Effector memory CD8-positive, alpha-beta T cell (primary cell): ENCODE measurements at places on chromosomes 7 and 10.

- no peaks in the 10 kb centered on the region for H3K27me3 ChIP-seq
- peaks cover 92% of the 10 kb centered on the region for H3K36me3 ChIP-seq
- no peak for DNase-seq
- H3K27ac ChIP-seq: peak overlapping the region; percentile 18
- peaks cover 32% of the 10 kb centered on the region for H3K4me1 ChIP-seq
- no peak overlapping the region for H3K4me3 ChIP-seq
Observed at GRCh38 chr10:22539579-22540298, 174.6 kb downstream of the PIP4K2A start.

DNA sequence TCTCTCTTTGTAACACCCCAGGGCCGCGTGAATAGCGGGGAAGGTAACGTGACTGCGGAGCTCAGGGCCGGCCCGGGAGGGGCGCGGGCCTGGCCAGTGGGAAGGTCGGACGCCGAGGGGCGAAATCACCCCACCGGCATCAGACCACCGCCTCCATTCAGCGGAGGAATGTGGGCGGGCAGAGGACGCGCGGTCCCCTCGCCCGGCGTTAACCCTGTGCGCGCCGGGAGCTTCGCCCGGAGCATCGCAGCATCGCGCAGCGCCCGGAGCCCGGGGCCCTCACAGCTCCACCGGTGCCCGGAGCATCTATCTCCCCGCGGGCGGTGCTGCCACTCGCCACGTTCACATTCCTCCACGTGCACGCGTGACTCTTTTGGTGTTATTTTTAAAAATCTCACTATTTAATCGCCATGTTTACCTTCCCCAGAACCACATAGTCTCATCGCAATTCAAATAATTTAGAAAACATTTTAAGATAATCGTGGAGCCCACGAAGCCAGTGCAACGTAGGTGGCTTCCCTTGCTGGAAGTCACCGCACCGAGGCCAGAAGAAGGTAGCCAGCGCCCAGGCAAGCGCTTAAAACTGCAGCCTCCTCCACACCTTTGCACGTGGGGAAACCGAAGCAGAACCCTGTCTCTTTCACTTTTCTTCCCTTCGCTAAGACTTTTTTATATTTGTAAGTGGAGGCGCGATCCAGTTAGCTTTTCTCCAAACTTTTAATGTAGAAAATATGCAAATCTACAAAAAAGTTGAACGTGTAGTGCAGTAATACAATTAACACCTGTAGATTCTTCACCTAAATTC is 21.8 kb downstream of the FGFBP3 start:
- peak overlapping the region; percentile 98 for H3K4me3 ChIP-seq
- H3K27ac ChIP-seq: peak overlapping the region; percentile 77
- peaks cover 11% of the 10 kb centered on the region for H3K27me3 ChIP-seq
- no peaks in the 10 kb centered on the region for H3K36me3 ChIP-seq
- H3K4me1 ChIP-seq: peaks cover 7% of the 10 kb centered on the region

- peak overlapping the region; percentile 63 for H3K4me3 ChIP-seq
- H3K27me3 ChIP-seq: no peaks in the 10 kb centered on the region
- H3K4me1 ChIP-seq: peaks cover 7% of the 10 kb centered on the region
- no peak overlapping the region for H3K27ac ChIP-seq
- DNase-seq: no peak
- no peaks in the 10 kb centered on the region for H3K36me3 ChIP-seq
Observed at GRCh38 chr10:47207894-47208469, 92.0 kb upstream of the GDF10 start.

GRCh38 chr10:78507510-78508160 is 474.0 kb downstream of the RPS24 start:
- DNase-seq: no peak
- H3K27ac ChIP-seq: no peak overlapping the region
- no peak overlapping the region for H3K4me3 ChIP-seq
- no peaks in the 10 kb centered on the region for H3K4me1 ChIP-seq
